ENCODE measurements at places on chromosomes 1 and 21.
A peak's percentile ranks its signal among the peaks of the same experiment; 100 is the strongest.

GRCh38 chr1:226655251-226656163, 83.6 kb downstream of the ITPKB start:
- no peak for DNase-seq

DNA sequence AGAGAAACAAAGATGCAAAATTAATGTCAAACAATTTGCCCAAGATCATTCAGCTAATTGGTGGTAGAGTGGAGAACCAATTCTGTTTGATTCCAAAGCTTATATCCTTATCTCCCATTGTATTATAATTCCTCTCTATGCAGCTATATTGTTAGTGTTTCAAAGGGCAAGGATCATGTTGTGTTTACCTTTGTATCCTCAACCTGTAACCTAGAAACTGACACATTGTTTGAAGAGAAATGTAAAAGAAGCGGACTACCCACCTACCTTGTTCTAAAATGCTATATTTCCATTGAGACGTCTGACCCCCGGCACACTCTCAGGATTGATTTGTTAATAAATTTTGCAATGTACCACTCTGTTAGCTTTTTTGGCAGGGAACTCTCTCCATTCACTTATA, 9.3 kb downstream of the RAVER2 start:
- DNase-seq = peak; percentile 26

DNA sequence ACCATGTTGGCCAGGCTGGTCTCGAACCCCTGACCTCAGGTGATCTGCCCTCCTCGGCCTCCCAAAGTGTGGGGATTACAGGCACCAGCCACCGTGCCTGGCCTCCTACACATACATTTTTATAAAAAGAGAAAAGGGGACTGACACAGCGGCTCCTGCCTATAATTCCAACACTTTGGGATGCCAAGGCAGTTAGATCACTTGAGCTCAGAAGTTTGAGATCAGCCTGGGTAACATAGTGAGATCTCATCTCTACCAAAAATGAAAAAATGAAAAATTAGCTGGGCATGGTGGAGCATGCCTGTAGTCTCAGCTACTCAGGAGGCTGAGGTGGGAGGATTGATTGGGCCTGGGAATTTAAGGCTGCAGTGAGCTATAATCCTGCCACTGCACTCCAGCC, 23.4 kb downstream of the ZNF281 start:
- no peak for DNase-seq

- no peak for DNase-seq
Measured at GRCh38 chr21:42465803-42466127, 30.3 kb downstream of the RSPH1 start.

DNA sequence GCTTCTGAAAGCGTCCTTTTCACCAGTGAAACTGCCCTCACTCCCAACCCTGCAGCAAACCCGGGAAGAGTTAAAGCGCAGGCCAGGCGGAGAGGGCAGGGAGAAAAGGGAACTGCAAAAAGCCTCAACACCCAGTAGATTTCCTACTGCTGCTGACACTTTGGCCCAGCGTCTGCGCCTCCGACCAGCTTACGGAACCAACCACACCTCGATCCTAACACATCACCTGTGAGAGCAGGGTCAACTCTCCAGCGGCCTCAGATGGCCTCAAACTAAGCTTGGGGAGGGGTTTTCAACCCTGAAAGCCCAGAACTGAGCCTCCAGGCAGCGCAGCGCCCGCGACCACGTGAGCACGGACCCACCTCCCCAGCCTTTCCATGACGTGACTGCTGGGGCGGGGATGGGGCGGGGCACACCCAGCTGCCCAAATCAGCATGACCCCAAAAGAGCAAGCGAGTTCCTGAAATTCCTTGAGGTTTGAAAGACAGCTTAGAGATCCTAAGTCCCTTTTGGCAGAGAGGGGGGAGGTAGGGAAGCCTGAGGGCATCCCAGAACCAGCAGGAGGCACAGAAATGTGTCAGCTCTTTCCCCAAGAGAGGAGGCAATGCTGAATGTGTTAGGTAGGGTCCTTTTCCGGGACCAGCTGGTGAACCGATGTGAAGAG, 59.1 kb downstream of the ITPKB start:
- DNase-seq = peak; percentile 95

GRCh38 chr21:45383111-45383614, 21.8 kb upstream of the COL18A1 start:
- DNase-seq = no peak

- DNase-seq = no peak
Measured at GRCh38 chr1:244727871-244728474, 75.0 kb downstream of the DESI2 start.

- no peak for DNase-seq
Measured at GRCh38 chr1:247114351-247115140, 10.4 kb upstream of the ZNF669 start.

- no peak for DNase-seq
Measured at GRCh38 chr1:20126041-20126805, 6.9 kb upstream of the PLA2G2D start.
